ENCODE measurements at places on chromosomes 11 and 22.

DNA sequence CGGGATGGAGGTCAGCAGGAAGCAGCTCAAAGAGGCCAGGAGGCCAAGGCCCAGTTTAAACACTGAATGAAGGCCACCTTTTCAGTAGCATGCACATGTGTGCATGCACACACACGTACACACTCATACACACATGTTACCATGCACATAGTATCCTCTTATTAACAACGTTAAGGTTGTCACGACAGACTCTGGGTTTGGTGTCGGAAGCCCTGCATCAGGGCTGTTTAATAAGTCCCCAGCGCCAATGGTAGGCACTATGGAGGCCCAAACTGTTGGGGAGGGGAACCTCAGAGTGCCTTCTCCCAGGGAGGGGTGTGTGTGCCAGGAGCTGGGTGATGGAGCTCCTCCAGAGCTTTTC, 39.5 kb upstream of the ADA2 start:
- DNase-seq = no peak

DNA sequence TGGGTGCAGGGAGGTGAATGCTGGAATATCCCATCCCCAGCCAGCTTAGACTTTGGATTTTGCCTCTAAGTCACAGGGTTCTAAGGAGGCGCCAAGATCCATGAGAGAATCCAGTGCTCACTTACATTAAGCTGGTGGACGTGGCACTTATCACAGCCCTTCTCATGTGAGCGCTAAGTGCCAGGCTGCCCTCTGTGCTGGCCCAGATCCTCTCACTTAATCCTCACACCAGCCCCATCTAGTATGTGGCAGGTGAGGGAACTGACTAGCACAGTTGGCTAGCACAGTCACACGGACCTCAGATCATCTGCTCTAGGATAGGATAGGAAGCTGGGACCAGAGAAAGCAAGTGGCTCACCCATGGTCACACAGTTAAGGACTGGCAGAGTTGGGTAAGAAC, 3.6 kb downstream of the HMOX1 start:
- DNase-seq = no peak

DNA sequence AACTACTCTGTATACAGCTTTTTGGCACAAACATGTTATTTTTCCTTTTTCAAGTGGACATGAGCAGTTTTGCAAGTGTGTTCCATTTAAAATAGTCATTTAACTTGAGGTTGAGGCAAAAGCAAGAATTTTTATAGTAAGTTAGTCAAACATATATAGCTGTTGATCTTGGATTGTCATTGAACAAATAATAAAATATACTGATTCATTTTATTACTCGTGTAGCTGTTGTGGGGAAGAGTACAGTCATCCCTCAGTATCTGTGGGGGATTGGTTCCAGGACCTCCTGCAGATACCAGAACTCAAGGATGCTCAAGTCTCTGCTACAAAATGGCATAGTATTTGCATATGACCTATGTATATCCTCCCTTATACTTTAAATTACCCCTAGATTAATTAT, 45.3 kb downstream of the EXT2 start:
- no peak for DNase-seq

GRCh38 chr11:10208131-10208575, 85.9 kb downstream of the SBF2 start:
- peak; percentile 47 for DNase-seq

- DNase-seq = no peak
These were observed 20.8 kb downstream of the TREH start for GRCh38 chr11:118658429-118659313.

GRCh38 chr11:98836156-98836555, 184.6 kb upstream of the CNTN5 start:
- DNase-seq = no peak

DNA sequence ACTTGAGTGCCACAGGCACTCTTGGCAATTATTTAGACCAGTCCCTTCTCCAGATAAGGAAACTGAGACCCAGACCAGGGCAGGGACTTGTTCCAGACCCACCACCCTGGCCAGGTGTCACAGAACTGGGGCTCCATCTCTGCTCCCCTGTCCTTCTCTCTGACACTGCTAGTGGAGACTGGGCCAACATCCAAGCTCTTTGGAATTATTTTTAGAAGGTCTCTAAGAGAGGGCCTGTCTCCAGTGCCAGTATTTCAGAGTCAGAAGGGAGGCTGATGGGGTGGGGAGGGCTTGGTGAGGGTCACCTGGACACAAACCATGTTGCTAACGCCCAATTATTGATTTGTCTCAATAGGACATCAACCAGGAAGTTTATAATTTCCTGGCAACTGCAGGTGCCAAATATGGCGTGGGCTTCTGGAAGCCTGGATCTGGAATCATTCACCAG, 32.7 kb downstream of the POLR3H start:
- no peak for DNase-seq

DNA sequence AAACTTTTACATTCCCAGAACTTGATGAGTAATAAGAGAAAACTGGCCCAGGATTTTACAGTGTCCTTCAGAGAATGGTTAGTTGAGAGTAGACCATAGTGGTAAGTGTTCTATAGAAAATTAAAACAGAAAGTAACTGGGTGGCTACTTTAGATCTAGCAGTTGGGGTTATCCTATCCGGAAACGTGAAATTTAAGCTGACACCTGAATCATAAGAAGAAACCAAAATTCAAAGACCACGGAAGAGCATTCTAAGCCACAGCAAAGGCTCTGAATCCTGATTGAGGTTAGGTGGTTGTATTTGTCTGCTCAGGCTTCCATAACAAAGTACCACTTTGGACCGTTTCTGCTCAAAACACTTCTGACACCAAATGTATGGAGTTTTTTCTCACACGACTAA, 34.0 kb downstream of the TTC17 start:
- DNase-seq = no peak

GRCh38 chr11:117502015-117502778, 174.5 kb downstream of the CEP164 start:
- no peak for DNase-seq

DNA sequence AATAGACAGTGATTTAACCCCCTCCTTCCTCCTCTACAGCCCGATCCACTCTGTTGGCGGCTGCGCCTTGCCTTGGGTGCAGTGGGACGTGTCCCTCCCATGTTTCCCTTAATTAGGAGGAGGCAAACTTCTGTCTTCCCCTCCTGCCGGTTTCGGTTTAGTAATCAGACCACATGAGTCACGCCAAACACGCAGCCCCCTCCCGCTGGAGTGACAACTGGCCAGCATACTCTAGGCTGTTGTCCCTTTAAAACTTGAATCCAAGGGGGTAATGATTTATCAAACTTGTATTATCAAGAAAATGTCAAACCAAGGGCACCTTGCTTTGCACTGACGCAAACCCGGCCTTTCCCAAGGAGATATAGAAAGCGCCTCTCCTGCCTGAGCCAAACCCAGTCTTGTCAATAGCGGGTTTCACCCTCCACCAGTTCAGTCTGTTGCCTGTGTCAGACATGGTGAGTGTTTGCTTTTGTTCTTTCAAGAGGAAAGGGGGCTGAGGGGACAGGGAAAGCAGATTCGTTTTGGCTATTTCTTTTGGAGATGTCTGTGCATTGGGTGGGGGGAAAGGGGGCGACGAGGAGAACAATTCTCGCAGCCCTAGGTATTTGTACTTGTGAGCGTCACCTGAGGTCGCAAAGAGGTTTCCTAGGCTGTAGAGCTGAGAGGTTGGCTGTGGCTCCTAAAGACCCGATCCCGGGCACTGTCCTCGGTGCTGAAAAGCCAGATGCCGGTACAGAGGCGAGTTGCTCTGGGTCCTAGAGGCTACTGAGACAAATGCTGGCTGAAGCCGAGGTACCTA, at the start of gene SLC6A5:
TSS of gene SLC6A5 (plus strand) at position 388 of the 799 bp plus-strand sequence. CDS start at position 453, 65 bp downstream.
- peak; percentile 50 for DNase-seq

- no peak for DNase-seq
These were observed 138.2 kb upstream of the MTMR2 start for GRCh38 chr11:96062134-96062533.

DNA sequence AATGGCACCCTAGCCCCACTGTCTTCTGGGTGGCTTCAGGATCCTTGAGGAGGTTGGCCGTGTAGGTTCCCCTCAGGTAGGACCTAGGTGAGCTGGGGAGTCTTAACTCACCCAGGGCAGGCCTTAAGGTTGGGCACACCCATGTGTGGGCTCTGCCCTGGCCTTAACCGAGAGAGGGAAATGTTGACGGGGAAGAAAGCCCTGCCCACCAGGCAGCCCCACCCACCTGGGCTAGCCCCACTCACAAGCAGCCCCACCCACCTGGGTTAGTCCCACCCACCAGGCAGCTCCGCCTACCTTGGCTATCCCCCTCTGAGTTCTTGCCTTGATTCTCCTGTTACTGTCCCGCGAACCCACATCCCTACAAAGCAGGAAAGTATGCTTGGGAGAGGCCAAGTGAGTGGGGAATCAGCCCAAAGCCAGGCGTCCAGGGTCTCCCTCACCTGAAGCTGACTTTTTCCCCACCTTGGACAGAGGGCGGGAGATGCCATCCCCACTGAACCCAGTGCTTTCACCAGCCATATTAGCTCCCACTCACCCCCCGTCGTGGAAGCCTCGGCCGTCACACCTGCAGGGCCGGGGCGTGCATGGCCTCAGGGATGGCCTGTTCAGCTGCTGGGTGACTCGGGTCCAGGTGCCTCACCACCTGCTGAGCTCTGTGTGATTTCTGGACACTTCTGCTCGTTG, at the start of gene MYEOV:
TSS of gene MYEOV (plus strand) at position 337 of the 687 bp plus-strand sequence. CDS start 1,200 bp downstream, outside the sequence.
- DNase-seq = no peak

GRCh38 chr11:114296605-114297372, 590 bp downstream of the NNMT start:
- DNase-seq = no peak

DNA sequence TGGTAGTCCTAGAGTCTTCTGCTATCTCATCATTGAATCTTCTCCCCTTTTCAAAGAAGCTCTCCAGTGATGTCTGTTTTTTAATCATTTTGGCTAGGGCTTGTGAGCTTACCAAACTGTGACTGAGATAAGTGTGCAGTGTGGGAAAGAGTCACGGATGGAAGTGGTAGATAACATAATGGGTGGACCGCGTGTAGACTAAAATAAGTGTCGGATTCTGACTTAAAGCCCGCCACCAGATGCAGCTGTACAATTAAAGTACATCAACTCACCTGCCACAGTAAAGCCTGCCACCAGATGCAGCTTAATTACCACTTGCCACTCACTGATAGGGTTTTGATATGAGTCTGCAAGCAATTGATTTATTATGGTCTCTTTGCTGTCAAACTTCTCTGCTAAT, 581.5 kb downstream of the LRRC4C start:
- no peak for DNase-seq

DNA sequence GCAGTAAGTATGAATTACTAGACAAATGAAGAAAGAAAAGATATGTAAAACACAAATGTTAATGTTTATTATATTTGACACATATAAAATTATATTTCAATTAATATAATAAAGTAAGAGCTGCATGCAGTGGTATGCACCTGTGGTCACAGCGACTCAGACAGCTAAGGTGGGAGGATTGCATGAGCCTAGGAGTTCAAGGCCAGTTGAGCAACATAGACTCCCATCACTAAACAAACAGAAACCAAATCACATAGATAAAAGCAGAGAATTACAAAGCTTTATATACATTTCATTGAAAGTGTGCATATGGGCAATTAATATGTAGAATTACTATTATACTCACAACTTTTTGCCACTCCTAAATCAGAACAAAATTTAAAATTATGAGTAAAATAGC, 70.0 kb upstream of the HTATIP2 start:
- DNase-seq = no peak

- no peak for DNase-seq
These were observed 31.3 kb upstream of the TCF20 start for GRCh38 chr22:42301742-42302102.

DNA sequence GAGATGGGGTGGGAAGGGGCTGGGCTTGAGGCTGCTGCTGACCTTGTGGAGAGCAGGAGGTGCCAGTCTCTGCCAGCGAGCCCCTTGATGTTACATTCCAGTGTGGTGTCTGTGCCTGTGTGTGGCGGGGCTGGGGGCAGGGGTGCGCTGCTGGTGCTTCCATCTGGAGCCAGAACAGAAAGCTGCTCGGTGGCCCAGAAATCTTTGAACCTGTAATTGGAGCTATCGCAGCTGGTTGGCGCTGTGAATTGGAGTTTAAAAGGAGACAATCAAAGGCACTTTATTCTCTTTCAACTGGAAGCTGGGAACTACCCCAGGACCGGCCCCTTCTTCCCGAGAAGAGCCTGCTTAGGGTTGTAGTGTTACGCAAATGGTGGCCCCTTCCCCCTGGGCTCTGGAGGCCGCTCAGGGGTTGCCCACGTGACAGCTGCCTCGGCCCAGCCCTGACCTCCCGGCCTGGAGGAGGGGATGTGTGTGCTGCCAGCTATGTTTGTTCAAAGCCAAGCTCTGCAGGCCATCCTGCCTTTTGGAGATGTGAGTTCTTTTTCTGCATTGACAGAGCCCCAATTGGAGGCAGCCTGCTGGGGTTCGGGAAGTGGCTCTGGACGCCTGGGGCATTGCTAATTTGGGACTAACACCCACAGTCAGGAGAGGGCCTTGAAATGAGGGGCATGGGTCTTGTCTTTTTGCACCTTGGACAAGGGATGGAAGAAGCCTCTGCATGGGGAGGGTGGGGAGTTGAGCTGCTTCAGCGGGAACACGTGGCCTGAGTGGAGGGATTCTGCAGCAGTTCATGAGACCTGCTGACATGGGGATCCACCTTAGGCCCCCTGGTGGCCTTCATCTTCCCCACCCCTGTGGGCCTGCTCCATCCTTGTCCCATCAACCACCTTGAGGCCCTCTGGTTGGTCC, 14.0 kb upstream of the ARSA start:
- DNase-seq = no peak

DNA sequence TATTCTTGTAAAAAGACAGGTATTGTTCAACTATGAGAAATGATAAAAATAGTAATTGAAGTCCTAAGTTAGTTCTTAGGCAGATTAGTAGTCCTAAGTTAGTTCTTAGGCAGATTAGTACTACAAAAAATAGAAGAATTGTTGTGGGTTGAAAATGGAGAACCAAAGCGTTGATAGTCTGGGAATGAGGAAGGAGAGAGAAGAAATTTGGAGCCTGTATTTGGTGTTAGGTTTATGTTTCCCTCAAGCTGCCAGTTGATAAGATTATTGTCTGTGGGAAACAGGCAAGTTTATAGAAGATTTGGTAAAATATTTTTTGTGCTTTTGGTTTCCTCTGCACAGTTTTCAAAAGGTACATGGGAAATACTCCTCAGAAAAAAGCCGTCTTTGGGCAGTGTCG, 3.6 kb downstream of the BCO2 start:
- no peak for DNase-seq

DNA sequence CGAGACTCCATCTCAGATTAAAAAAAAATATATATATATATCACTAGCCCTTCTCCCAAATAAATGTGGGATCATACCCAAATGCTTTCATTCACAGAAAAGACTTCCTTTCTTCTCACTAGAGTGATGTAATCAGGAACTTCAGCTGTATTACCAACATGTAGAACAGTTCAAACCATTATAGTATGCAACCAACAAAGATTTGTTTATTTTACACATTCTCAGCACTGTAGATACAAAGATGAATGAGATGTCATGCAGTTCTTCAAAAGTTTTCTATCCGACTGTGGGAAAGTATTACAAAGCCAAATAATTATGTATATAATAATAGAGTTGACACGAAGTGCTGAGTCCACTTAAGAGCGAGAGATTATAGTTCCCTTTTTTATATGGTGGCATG, 22.2 kb upstream of the ZNF143 start:
- DNase-seq = no peak
